ENCODE measurements at places on chromosomes 7 and 10.

- no peak for DNase-seq
Observed at GRCh38 chr10:33192190-33192589, 142.3 kb downstream of the NRP1 start.

DNA sequence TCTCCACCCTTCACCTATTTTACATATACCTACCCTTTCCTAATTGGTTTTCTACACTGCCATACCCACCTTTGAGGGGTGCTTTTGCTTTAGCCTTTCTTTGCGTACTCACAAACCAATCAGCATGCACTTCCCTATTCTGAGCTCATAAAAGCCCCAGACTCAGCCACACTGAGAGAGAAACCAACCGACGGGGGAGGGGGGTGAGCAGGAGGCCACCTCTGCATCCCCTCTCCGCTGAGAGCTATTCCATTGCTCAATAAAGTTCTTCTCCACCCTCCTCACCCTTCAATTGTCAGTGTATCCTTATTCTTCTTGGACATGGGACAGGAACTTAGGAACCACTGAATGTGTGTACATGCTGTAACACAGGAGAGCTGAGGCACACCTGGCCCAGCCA is 9.0 kb upstream of the FKBP9 start:
- no peak for DNase-seq

GRCh38 chr10:52771534-52772445 is 794 bp downstream of the MBL2 start:
- no peak for DNase-seq

DNA sequence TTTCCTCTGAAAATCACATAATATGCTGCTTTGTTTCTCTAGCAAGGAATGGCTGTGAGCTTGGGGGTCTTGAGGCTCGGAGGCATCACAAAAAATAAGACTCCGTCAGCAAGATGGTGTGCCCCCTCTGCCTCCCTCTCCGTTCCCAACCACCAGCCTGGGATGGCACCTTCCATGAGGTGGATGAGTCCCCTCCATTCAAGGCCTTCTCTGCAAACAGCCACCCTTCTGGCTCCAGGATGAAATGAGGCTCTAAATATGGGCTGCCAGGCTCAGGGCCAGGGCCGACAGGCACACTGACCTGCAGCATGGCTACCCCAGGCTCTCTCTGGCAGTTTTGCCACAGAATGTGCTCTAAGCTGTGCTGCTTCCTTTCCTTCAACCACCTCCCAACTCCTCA is 521.5 kb downstream of the PTPRN2 start:
- DNase-seq, result no peak

- DNase-seq, result no peak
Observed at GRCh38 chr7:132901241-132901640, 180.6 kb downstream of the CHCHD3 start.

GRCh38 chr10:26432938-26433337 is 5.2 kb upstream of the APBB1IP start:
- DNase-seq, result no peak

DNA sequence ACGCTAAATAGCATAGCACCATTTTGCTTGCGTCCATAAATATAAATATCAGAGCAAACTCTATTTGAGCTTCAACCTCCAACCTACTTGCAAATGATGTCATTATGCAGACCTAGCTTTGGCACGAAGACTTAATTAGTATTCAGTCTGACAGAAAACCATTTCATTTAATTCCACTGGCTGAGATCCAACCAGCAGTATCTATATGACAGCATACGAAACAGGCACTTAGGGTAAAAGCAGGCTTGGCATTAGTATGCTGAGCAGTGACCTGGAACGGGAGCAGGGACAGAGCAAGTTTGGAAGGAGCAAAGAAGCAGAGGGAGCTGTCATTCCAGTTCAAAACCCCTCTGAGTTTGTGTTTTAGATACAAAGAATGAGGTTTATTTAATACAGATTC is 312.5 kb upstream of the CHRM2 start:
- no peak for DNase-seq

DNA sequence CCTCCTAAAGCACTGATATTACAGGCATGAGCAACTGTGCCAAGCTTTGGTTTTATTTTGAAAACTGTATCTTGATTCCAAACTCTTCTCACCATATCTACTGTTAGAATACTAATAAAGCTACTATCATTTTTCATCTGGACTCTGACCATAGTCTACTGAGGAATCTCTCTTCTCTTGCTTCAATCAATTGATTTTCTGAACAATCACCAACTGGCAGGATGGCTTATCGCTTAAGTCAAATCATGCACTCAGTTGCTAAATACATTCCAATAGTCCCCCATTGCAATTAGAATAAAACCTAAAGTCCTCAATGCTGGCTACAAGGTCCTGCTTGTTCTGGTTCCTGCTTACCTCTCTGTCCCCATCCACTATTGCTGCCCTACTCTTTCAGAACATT is 2.3 kb upstream of the APBB1IP start:
- no peak for DNase-seq

DNA sequence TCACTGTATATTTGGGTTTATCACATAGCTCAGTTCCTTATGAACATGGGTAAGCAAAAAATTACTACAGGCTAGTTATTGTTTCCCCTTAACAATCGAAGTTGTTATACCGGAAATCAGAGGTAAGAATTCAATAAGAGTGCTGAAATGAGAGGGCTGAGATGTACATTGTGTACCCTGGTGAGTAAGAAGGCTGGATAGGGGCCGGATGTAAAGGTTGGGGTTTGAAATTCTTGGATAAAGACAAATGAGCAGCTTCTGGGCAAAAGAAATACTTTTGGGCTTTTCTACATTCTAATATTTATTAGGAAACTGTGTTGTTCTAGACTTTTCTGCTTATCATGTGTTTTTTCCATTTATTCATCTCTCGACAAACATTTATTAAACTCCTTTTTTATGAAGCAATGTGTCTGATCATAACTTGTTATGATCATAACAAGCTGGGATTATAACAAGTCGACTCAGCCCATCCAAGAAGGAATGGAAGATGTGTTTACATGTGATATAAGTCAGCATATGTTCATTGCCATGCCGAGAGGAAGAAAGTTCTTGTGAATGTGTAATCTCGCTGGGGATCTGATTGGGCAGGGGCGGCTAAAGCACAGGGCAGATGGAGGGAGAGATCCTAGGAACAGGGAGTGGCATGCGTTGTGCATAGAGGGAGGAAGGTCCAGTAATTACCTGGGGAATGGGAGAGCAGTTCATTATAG is 155.3 kb downstream of the PLXDC2 start:
- DNase-seq, result no peak

DNA sequence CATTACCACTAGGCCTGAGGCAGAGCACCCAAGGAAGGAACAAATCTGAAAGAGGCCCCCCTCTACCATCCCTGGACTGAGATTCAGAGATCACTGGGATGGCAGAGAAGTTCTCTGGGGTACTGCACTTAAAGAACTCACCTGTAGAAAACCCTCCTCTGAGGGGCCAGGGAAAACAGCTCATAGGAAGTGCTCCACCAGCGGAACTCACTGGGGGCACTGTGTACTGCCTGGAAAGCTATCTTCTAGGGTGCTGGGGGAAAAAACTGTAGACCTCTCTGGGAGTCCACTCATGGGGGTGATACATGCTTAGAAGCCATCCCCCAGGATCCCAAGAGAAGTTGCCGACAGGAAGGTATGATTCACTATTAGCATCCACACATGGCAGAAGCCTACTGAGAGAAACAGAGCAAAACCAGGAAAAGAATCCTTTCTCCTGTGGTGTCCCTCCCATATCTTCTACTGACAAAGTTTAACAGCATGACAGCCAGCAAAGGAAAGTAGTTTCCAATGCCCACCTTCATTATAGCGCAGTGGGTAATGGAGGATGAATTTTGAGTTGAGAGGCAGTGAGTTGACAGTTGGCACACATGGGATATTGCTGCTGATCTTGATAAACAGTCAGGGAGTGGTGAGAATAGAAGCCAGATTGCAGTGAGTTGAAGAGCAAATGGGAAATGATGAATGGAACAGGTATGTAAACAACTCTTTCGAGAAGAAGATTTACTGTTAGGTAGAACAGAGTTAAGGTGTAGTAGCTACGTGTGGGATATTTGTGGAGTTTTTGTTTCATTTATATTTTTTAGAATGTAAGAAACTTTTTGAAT is 20.9 kb downstream of the ANKIB1 start:
- DNase-seq, result no peak

Measured in thoracic aorta (tissue), 2 donors.